ENCODE measurements at places on chromosomes 2 and 18.

GRCh38 chr2:28311660-28312249 lies 80.9 kb upstream of the FOSL2 start:
- no peak for DNase-seq

DNA sequence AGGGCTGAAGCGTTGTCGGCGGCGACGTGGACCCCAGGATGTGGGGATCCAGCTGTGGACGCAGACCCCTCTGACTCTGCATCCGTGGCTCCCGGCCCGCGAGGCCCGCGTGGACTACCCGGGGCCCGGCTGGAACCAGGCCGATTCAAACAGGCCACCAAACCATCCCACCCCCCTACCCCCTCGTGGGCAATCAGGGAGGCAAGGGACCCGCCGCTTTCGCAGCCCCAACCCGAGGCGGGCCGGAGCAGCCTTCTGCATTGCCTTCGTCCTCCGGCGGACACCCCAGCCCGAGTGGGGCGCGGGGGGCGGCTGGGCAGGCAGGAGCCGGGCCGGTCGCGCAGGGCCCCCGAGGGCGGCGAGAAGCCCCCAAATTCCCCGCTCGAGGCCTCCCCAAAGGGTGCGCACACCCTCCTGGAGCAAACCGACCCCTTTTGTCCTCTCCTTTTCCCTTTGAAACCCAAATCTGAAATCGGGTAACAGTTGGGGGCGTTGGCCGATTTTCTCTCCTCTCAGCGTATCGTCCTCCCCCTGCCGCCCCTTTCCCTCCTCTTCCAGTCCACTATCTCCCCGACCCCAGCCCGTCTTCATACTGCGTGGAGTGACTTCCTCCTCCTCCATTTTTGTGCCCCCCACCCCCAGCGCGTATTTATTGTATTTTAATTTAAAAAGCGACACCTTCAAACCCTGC lies 7.4 kb downstream of the SP9 start:
- no peak for DNase-seq

GRCh38 chr2:127551221-127551930 lies 15.9 kb downstream of the MYO7B start:
- no peak for DNase-seq

GRCh38 chr2:20970068-20970467 lies 73.8 kb downstream of the APOB start:
- no peak for DNase-seq

GRCh38 chr2:236679884-236680860 lies 110.5 kb downstream of the ACKR3 start:
- DNase-seq, result no peak
